HT1080 (cell line): ENCODE measurements at places on chromosomes 6 and 20. TPM values are rescaled to one million over a fixed set of nuclear protein-coding genes. Genes with fewer than 3 reads are reported as not detected.

GRCh38 chr6:101703311-101703710 lies 309.8 kb downstream of the GRIK2 start:
- no peak for DNase-seq

- DNase-seq, result no peak
Observed at GRCh38 chr6:167953551-167953950, 43.9 kb upstream of the KIF25 start.

- DNase-seq, result no peak
Observed at GRCh38 chr20:24638591-24639548, 169.4 kb downstream of the SYNDIG1 start.

GRCh38 chr20:16111172-16111832 lies 461.9 kb downstream of the KIF16B start:
- no peak for DNase-seq

DNA sequence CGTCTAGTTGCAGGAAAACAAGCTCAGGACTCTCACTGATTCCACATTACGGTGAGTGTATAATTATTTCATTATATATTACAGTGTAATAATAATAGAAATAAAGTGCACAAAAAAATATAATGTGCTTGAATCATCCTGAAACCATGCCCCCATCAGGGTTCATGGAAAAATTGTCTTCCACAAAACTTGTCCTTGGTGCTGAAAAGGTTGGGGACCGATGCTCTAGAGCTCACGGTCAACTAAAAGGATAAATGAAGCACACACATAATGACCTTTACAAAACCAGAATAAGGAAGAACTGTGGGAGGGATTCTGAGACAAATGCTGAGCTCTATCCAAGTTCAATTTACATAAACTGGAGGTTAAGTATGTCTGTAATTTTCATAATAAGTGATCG lies 194.3 kb downstream of the COL19A1 start:
- DNase-seq, result no peak

- DNase-seq, result no peak
Observed at GRCh38 chr6:139639507-139639906, 265.1 kb upstream of the CITED2 start.

DNA sequence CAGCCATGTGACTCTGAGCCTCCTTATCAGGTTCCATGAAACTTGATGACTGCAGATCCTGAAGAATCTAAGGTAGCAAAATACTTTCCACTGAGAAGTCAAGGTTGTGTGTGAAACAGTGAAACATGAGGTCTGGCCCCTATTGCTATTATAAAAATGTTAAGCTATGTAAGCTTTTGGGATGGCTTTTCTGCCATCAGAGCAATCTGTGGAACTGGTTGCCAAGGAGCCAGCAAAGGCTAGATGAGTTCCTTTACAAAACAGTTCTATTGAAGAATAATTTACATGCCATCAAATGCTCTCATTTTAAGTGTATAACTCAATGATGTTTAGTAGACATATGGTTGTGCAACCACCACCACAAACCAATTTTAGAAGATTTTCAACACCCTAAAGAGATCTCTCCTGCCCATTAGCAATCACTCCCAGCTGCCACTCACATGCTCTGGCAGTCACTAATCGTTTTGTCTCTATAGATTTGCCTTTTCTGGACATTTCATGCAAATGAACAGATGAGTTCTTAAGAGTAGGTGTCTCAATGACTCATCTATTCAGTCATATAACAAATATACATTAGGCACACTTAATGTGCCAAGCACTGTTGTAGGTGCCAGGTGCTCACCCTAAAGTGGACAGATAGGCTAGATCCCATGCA lies 19.9 kb upstream of the MEP1A start:
- no peak for DNase-seq

GRCh38 chr6:80550748-80551147 lies 444.3 kb downstream of the BCKDHB start:
- DNase-seq, result no peak

- DNase-seq, result peak; percentile 69
Observed at GRCh38 chr6:155154158-155154830, 109.5 kb upstream of the CLDN20 start.

- no peak for DNase-seq
Observed at GRCh38 chr6:158688860-158689259, 39.0 kb downstream of the SYTL3 start.

GRCh38 chr6:79818471-79818870 lies 128.9 kb downstream of the ELOVL4 start:
- DNase-seq, result no peak

- no peak for DNase-seq
Observed at GRCh38 chr6:12750416-12750815, 33.8 kb downstream of the PHACTR1 start.

DNA sequence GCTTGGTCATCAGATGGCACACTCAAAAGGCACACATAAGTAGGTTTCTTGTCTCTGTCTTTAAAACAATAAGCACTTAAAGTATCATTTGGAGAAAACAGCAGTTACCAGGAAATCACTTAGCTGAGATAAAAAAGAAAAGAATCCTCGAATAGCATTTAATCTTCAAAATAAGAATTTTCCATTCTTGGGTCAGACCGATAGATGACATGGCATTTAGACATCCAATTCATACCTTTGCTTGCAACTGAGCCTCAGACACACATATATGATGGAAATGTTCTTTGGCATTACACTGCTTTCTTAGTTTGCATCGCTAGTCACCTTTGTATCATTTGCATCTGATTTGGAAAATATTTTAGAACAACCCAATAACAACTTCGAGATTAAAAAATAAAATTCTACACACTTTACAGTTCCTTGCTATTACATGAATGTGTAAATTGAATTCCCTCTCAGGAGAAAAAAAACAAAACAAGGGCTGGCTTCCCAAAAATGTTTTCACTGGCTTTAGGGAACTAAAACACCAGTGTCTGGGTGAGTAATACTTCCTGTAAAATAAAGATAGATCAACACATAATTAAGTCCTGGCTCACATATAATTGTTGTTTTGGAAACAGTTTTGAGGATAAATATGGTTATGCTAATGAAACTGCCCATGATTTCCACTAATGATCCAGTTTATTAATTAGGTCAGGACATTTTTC lies 1.3 kb upstream of the RNF217 start:
- peak; percentile 30 for DNase-seq

GRCh38 chr20:39813190-39813829 lies 851.2 kb downstream of the DHX35 start:
- DNase-seq, result no peak

DNA sequence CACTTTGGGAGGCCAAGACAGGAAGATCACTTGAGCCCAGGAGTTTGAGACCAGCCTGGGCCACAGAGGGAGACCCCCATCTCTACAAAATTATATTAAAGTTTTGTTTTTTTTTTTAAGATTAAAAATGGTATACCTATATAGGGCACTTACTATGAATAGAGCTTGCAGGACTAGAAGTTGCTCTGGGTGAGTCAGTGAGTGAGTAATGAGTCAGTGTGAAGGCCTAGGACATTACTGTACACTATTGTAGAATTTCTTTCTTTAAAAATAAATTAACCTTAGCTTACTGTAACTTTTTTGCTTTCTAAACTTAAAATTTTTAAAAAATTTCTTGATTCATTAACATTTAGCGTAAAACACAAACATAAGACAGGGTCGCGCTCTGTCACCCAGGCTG lies 29.7 kb downstream of the STK35 start:
- peak; percentile 70 for DNase-seq

DNA sequence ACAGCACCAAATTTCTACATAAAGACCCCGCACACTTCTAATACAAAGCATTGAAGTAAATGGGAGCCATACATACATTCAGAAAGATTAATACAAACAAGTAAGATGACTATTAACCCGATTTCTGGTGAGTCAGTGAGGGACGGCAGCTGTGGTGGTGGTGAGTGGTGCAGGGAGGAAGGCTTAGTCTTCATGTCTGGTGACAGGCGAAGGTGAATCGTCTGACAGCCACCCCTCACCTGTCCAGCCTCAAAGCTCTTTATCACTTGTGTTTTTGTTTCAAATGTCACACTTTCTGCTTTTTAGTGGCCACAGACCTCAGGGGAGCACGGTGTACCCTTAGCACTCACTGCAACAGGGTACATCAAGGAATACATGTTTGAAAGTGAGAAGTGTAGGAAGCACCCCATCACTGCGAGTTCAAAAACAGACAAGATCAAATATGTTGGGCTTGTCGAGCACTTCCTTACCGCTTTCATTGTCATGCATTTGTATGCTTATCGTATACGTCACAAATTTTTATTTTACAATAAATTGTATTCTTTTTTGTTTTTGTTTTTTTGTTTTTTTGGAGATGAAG lies 63.5 kb downstream of the IRF4 start:
- no peak for DNase-seq

- DNase-seq, result peak; percentile 96
Observed at GRCh38 chr6:44053760-44054556, 73.3 kb downstream of the MRPL14 start.

DNA sequence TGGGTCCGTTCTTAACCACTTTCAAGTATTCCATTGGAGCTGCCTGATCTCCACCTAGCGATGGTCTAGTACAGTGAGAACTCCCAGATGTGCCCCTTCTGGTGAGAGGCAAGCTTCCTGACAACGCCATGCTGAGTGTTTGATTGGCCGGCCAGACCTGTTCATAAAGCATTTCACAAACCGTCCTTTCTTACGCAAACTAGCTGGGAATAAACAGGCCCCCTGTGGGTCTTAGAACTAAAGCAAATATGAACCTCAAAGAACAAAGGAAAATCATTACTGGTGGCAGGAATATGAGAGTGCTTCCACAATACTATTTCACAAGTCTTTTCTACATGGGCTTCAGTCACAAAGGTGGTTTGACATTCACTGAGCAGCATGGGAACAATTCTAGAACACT lies 15.6 kb upstream of the GCNT2 start:
- DNase-seq, result no peak

DNA sequence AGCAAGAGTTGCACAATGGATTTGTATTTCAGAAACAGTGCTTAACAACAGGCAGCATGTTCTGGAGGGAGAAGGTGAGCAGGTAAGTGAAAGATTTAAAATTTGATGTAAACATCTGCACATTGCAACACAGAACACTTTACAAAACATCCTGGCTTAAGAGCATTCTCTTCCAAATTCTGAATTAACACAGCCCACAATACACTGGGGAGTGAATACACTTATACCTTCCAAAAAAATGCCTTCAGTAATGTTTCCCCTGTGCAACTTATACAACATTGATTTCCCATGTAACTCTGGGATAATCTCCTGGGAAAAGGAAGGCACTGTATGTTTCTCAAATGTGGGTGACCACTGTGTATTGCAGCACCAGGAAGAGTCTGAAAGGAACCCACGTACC lies 127.6 kb downstream of the FYN start:
- DNase-seq, result no peak

GRCh38 chr6:100662264-100662663 lies 197.5 kb upstream of the SIM1 start:
- no peak for DNase-seq

- DNase-seq, result no peak
Observed at GRCh38 chr6:6503191-6503590, 85.3 kb upstream of the LY86 start.

DNA sequence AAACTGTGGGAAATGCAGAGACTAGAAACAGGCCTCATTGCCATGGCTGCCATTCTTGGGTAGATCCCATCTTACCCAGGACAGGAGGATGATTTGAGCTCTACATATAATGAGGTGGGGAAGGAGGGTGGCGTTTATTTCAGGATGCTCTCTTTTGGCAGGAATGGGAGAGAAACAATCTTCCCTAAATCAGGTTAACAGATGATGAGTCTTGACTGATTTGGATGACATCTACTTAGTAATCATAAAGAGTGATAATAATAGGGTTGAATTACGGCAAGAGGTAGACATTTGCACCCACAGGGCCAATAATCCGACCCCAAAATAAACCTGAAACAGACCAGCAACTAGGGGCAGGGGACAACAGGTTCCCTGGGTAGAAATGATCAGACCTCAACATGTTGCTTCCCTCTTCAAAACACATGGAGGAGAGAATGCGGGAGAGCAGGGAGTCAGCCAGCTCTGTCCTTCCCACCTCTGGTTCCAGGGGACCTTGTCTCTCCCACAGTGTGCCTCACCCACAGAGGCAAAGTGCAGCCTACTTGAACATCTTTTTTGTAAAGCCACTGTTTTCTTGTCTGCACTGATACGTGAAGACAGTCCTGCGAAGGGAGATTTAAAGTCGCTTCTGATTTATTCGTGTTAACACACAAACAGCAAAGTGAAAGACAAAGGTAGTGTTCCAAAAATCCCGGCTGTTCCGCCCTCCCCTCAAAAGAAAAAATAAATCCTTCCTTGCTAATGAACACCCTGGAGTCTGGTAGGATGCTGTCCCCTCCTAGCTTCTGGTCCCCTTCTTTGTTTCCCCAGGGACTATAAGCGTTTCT lies 3.9 kb downstream of the FOXQ1 start:
- no peak for DNase-seq

B3GALT4 gene
- total RNA-seq, result 1.2 TPM in 2 replicates

SPATA25 gene
- total RNA-seq, result 0.33 and 0.34 TPM in 2 replicates

MYMX gene
- total RNA-seq, result not detected in 2 replicates

ERVFRD-1 gene
- not detected in 2 replicates for total RNA-seq

DNPH1 gene
- total RNA-seq, result 92.6 and 123 TPM in 2 replicates

CLVS2 gene
- not detected in 2 replicates for total RNA-seq

PRRC2A gene
- total RNA-seq, result 93.0 and 115 TPM in 2 replicates
